ENCODE measurements at places on chromosomes 1 and 21. TPM values are rescaled to one million over a fixed set of nuclear protein-coding genes. Genes with fewer than 3 reads are reported as not detected.

The GRIK3 gene
- not detected for total RNA-seq

The WDR47 gene
- total RNA-seq: 6.2 TPM

The NES gene
- 26.6 TPM for total RNA-seq

The RAB7B gene
- total RNA-seq: 11.0 TPM

The REN gene
- total RNA-seq: not detected

The LYPD8 gene
- total RNA-seq: not detected

The TTLL7 gene
- total RNA-seq: 2.1 TPM

The MRAP gene
- total RNA-seq: 1.2 TPM

The LHX8 gene
- not detected for total RNA-seq

The ODF2L gene
- 45.2 TPM for total RNA-seq

The ANKRD34A gene
- total RNA-seq: 1.6 TPM

The BTBD19 gene
- total RNA-seq: 2.5 TPM

The CDK18 gene
- total RNA-seq: 2.2 TPM

The BRINP3 gene
- total RNA-seq: not detected

The YOD1 gene
- 2.7 TPM for total RNA-seq

The ZNF670 gene
- 2.7 TPM for total RNA-seq

The PAQR6 gene
- 0.43 TPM for total RNA-seq

The MEX3A gene
- 1.1 TPM for total RNA-seq

The ZNF593OS gene
- total RNA-seq: not detected

The IGSF3 gene
- total RNA-seq: 13.4 TPM

The SLC35F3 gene
- not detected for total RNA-seq

The ACBD6 gene
- total RNA-seq: 55.7 TPM

The PADI4 gene
- not detected for total RNA-seq

The GFI1 gene
- total RNA-seq: 0.34 TPM

The LCE3D gene
- not detected for total RNA-seq

The PDC gene
- total RNA-seq: not detected

The HTR6 gene
- not detected for total RNA-seq

The SLC22A15 gene
- total RNA-seq: 2.0 TPM

The EFCAB7 gene
- 4.5 TPM for total RNA-seq

The CFHR5 gene
- not detected for total RNA-seq

The AHDC1 gene
- total RNA-seq: 22.0 TPM

The MASP2 gene
- not detected for total RNA-seq

The PALMD gene
- total RNA-seq: 1.2 TPM

The S100A10 gene
- total RNA-seq: 243 TPM

The RALGPS2 gene
- total RNA-seq: 26.6 TPM
